Activated CD4-positive, alpha-beta T cell treated with anti-CD3 and anti-CD28 coated beads, Interleukin-2, amount 10 ng/mL, durations not matched to agents 7 days and 5 days (primary cell): ENCODE measurements at places on chromosomes 4 and X. TPM values are rescaled to one million over a fixed set of nuclear protein-coding genes. Genes with fewer than 3 reads are reported as not detected.

Gene DUSP21
- total RNA-seq = not detected

Gene STK32B
- not detected for total RNA-seq

Gene LRPAP1
- 69.0 TPM for total RNA-seq

Gene ENPEP
- 0.02 TPM for total RNA-seq

Gene NIPAL1
- 0.57 TPM for total RNA-seq

DNA sequence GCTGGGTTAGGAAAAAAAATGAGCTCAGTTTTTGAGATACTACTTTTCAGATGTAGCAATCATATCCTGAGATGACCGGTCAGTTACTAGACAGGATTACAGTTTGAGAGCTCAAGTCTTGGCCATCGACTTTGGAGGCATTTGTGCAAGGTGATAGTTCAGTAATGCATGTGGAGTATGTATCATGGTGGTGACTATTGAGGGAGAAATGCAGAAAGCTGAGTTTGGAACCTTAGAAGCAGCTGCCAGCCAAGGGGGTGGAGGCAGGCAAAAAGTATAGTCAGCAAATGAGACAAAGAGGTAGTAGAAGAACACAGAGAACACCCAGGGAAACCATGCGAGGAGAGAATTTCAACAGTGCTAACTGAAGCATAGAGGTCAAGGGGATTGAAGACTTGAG is 48.7 kb upstream of the SLC4A4 start:
- DNase-seq = no peak

DNA sequence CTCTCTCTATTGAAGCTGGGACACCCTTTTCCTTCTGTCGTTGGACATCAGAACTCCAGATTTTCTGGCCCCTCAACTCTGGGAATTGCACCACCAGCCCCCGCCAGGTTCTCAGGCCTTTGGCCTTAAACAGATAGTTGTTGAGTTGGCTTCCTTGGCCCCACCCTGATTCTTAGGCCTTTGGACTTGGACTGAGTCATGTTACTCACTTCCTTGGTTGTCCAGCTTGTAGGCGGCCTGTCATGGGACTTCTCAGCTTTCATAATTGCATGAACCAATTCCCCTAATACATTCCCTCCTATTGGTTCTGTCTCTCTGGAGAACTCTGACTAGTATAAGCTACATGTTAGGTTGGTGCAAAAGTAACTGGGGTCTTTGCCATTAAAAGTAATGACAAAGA is 195.7 kb downstream of the GPAT3 start:
- no peak for DNase-seq

DNA sequence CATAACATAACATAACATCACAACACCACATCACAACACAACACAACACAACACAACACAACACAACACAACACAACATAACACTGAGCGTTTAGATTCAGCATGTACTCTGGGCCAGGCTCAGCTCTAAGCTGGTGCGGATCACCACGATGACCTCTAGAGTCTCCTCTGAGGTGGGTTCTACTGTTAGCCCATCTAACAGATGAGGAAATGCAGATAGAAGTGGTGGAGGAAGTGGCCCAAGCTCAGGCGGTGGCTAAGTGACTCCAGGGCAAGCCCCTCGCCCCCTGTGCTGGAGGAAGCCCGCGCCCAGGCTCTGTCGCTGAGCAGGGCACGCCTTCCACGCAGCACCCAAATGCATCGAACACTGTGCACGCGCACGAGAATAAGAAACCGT is 45.3 kb upstream of the CDKN2AIP start:
- no peak for DNase-seq

GRCh38 chrX:57771689-57772088 is 91.6 kb upstream of the NLRP2B start:
- DNase-seq = no peak

GRCh38 chr4:134078230-134078914 is 123.2 kb downstream of the PABPC4L start:
- no peak for DNase-seq

DNA sequence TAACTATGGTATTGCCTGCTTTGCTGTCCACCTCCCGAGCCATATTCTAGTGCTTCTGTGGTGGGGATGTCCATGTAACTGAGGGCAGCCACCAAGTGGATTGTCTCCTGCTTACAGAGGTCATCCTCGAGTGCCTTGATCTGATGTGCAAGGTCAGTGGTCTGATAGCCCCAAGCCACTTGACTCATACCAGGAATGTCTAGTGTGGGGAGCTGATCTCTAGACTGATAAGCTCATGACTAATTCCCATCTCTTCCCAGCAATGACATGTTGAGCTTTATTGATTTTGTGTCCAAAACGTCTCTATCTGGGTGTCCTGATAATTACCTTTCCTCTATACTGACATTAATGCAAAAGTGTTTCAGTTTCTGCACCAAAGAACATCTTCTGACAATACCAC is 168.4 kb upstream of the WDR1 start:
- DNase-seq = no peak

GRCh38 chr4:5524446-5525299 is 183.7 kb downstream of the EVC2 start:
- DNase-seq = no peak

DNA sequence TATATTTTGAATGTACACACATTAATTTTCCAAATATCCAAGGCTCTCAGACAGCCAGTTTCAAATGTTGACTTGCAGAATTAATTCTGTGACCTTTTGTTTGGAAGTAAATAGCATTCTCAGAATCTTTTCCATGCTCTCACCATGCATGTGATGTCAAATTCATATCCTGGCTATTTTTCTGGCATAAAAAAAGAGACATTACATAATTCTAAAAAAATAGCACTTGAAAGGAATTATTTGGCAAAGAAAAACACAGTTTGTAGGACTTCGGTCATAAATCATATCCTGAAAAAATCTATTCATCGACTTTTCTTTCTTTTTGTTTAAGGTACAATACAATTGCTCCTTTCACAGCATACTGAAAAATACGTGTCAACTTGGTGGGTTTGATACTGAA is 111.2 kb downstream of the GLRA3 start:
- DNase-seq = no peak

DNA sequence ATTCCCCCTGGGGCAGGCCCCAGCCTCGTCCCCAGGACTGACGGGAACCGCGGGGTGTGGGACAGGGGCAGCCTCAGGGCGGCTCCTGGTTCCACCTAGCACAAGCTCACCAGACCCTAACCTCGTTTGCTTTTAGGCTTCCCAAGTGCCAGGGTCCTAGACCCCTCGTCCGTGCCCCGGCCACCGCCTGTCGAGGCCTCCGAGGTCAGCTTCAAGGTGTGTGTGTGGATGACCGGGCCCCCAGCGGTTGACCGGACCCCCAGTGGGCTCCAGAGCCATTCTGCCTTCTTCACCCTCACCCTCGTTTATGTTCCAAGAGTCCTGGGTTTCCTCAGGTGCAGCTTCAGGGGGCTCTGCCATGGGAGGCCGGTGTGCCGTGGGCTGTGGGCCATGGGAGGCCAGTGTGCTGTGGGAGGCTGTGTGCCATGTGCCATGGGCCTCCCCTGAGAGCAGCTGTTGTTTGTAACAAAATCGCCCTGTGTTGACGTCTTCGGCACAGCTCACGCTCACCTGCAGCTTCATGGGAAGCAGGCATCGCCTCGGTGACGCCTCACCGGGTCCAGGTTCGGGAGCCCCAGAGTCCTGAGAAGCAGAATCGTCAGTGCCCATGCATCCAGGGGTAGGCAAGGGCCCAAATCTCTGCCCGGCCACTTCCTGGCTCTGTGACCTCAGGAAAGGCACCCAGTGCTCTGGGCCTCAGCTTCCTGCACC is 43.0 kb upstream of the HMX1 start:
- DNase-seq = no peak
